ENCODE measurements at places on chromosomes 16 and 17.

- no peak for DNase-seq
Measured at GRCh38 chr16:73279451-73279850, 231.5 kb upstream of the ZFHX3 start.

- DNase-seq, result no peak
Measured at GRCh38 chr17:32491371-32492263, 4.8 kb downstream of the CDK5R1 start.

DNA sequence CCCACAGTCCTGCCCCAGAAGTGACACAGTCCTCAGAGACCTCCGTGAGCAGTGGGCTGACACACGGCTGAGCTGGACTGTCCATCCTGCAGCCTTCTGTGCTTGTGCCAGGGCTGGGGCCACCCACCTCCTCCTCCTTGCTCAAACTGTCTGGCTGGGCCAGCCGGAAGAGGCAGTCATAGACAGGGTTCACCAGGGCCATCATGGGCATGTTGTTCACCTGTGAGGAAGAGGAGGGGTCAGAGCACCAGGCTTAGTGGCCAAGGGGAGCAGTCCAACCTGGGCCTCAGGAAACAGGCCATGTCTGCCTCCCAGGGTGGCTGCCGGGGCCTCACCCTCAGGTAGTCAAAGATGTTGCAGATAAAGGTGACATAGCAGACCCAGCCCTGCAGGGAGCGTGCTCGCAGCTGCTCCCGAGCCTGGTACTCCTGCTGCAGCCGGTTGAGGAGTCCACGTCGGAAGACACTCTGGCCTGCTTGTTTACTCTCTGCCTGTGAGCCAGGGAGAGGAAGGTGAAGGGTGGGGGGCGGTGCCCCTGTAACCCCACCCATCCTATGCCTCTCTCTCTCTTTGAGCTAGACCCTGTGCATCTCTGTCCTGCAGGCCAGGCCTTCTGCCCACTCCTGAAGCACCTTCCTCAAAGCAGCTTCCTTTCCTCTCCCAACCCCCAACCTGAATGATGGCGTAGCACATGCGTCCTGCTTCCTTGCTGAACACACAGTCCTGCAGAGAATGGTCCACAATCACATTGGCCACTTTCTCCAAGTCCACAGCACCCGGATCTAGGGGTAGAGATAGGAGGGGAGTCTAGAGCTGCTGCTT, 3.4 kb downstream of the MIF4GD start:
- DNase-seq, result no peak

- DNase-seq, result no peak
Measured at GRCh38 chr17:35596530-35597233, 9.6 kb downstream of the AP2B1 start.

DNA sequence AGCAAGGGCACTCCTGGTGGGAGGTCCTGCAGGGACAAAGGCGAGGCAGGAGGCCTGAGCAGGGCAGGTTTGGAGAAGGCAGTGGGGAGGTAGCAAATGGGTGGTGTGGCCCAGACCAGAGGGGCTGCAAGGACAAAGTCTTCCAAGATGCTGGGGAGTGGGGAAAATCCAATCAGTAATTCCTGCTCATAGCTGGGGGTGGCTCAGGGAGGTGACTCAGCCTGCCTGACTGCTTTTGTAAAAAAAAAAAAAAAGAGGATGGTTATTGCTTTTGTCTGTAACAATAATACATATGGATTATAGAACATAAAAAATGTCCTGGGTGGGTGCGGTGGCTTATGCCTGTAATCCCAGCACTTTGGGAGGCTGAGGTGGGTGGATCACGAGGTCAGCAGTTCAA, 5.2 kb downstream of the IL34 start:
- peak; percentile 26 for DNase-seq

- no peak for DNase-seq
Measured at GRCh38 chr17:37701496-37701898, 43.4 kb downstream of the HNF1B start.

- no peak for DNase-seq
Measured at GRCh38 chr17:75843577-75844529, at the start of gene UNC13D. UNC13D (minus strand) TSS chr17:75844404; CDS start chr17:75844337, 67 bp downstream.

DNA sequence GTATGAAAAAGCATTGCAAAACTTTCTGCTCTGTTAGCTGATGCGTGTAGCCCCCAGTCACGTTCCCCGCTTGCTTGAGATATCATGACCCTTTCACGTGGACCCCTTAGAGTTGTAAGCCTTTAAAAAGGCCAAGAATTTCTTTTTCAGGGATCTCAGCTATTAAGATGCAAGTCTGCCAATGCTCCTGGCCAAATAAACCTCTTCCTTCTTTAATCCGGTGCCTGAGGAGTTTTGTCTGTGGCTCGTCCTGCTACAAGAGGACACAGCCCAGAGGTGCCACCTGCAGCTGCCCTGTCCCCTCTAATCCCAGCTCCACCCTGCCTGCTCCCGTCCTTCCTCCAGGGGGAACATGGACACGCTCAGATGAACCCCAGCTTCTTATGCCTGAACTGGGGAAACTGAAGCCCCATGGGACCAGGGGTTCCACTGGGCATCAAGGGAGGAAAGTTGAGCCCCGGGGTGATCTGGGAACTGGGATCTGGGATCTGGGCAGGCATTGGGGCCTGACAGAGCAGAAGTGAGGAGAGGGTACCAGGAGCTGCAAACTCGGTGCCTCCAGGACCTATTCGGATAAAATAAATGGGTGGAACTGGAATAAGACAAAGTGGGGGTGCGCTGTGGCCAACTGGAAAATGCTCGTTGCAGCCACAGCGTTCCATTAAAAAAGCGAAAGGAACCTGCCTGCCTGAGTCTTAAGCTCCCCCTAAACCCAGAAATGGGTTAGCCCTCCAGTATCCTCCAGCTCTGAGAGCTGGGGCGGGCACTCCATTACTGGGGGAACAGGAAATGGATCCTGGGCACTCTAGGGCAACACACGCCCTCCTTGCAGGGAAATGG, 19.7 kb downstream of the QPRT start:
- DNase-seq, result no peak

Measured in sciatic nerve (tissue), 2 donors.